ENCODE measurements at places on chromosomes 12 and 14. TPM values are rescaled to one million over a fixed set of nuclear protein-coding genes. Genes with fewer than 3 reads are reported as not detected.

Gene KRT3
- total RNA-seq: not detected

Gene ESRRB
- not detected for total RNA-seq

Gene EPYC
- not detected for total RNA-seq

- no peak for DNase-seq
Observed at GRCh38 chr12:98873776-98874175, 228.7 kb downstream of the APAF1 start.

- no peak for DNase-seq
Observed at GRCh38 chr12:96094201-96094600, 58.8 kb upstream of the LTA4H start.

- DNase-seq: no peak
Observed at GRCh38 chr14:91315844-91316267, 71.4 kb upstream of the GPR68 start.

DNA sequence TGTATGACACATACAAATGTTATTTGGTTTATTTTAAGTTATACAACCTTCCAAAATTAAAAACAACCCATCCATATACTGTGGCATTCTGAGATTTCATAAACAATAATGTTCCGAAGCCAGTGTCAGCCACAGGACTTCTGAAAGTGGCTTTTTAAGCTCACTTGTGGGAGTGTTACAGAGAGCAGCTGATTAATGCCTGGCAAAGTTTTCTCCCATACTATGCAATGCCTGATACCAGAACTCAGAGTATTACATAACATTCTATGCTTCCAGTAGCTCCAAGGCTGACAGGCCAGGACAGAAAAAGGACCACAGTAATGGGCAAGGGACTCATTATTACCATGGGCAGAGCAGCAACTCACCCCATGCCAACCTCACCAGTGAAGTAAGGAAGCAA is 29.3 kb downstream of the NELL2 start:
- DNase-seq: no peak

GRCh38 chr12:91364471-91365184 is 182.0 kb upstream of the DCN start:
- DNase-seq: no peak

Data from glomerular endothelial cell (primary cell).